Renal cortical epithelial cell (primary cell): ENCODE measurements at places on chromosomes 7 and 10.

- DNase-seq = no peak
Measured at GRCh38 chr7:103445228-103446048, 569 bp downstream of the SLC26A5 start.

DNA sequence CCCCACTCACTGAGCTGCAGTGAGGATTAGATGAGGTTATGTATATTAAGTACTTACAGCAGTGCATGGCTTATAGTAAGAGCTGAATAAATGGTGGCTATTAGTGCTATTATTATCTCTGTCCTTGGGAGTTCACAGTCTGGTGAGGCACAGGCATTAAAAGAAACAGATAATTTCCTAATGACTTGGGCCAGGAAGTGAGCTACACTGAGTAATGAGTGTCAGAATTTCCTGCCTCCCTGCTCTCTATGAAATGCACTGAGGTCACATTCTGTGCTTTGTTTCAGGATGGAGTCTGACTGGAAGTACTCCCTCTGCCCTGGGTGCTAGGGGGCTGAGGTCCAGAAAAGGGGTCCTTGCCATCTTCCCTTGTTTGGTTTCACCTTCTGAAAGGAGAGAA, 48.7 kb upstream of the LOXL4 start:
- DNase-seq = peak; percentile 44

DNA sequence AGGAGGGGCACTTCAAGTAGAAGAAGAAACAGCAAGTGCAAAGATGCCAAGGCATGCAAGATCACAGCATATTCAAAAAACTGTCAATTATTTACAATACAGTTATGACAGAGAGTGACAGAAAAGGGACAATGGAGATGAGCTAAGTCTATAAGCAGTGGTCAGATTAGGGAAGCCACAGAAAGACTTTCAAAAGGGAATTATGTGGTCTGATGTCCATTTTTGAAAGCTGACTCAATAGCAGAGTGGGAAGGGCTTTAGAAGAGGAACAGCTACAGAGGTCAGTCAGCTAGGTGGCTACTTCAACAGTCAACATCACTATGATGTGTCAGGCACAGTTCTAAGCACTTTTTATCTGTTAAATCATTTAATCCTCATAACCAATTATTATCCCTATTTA, 45.2 kb upstream of the SPOCK2 start:
- DNase-seq = peak; percentile 79

GRCh38 chr10:88042160-88043100, 179.0 kb downstream of the PTEN start:
- DNase-seq = peak; percentile 56

- DNase-seq = no peak
Measured at GRCh38 chr7:139900326-139900725, 71.3 kb downstream of the TBXAS1 start.

- no peak for DNase-seq
Measured at GRCh38 chr10:86472061-86472460, 49.5 kb downstream of the WAPL start.

- no peak for DNase-seq
Measured at GRCh38 chr10:131404886-131405285, 93.4 kb upstream of the TCERG1L start.

- no peak for DNase-seq
Measured at GRCh38 chr7:94605031-94605430, 50.9 kb downstream of the SGCE start.

- no peak for DNase-seq
Measured at GRCh38 chr7:92253251-92253650, 7.5 kb downstream of the ANKIB1 start.

DNA sequence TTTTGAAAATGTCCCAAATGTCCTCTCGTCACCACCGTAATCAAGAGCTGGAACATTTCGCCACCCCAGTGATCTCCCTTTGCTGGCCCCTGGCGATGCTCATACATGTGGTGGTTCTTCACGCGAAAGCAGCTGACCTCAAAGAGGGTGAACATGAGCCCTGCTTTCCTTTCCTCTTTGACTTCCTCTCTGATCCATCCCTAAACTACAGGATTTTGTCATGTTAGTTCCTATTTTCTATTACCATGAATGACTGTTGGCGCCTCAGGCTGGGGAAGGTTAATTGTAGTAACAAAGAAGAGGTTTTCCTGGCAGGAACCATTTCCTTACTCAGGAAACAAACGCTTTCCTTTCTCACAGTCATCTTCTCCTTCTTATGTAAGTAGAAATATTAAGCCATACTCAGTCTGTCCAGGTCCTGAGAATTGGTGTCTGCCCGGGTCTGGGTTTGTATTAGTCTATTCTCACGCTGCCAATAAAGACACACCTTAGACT, 114.5 kb downstream of the INSYN2A start:
- no peak for DNase-seq

DNA sequence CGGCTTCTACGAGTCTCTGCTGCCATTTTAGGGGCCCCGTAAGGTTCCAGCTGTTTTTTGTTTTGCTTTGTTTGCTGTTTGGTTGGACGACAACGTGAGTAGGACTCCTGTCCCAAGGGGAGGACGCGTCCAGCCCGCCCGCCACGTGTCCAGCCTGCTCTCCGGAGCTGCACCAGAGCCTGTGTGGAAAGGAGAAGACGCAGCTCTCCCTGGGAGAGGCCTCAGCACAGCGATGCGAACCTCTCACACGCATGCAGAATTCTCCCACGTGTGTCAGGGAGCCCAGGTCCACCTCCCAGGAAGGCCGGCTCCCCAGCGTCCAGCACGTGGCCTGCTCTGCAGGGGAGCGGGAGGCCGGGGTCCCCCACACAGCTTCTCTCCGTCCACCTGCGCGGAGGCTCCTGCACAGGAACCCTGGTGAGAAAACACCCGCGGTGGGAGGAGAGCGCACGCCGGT, 36.4 kb upstream of the DNAJB6 start:
- no peak for DNase-seq

DNA sequence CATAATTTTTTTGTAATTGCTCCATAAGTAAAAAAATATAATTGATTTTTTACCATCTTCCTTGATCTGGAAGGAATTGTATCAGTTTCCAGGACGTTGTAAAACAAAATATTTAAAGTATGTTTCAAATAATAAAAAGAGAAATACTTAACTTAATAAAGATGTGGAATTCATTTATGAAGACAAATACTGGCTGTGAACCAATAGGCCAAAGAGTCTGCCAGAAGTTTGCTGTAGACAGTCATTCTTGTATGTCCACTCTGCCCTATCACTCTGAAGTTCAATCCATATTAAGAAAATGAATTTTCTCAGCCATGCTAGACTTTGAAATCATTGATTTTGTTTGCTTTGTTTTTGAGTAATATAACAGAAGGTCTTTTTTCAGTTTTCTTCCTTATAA, 256.4 kb downstream of the TRIL start:
- DNase-seq = no peak

DNA sequence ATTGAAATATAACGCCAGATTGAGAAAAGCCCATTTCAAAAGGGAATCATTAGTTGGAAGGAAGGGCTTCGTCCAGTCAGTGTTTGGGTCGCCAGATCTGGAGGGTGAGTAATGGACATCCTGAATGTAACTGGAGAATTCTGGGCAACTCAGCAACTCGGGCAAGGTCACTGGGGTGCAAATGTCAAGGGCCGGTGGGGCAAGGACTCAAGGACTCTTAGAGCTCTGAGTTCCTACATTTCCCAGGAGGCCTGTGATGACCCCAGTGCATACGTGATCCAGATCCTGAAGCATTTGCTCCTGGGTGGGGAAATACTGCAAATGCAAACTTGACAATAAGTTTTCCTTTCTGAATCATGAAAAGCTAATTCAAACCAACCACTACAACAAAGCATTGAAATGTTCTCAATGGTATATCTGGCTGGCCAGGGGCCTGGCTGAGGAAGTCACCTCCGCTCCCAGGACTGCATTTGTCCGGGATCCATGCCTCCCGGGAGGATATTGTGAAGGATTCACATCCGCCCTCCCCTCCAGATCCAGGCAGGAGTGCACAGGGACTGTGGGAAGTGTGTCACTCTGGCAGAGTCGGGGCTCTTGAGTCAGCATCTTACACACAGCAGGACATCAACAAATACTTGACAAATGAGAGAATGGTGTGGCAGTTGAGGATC, 164.0 kb downstream of the FANK1 start:
- peak; percentile 40 for DNase-seq

DNA sequence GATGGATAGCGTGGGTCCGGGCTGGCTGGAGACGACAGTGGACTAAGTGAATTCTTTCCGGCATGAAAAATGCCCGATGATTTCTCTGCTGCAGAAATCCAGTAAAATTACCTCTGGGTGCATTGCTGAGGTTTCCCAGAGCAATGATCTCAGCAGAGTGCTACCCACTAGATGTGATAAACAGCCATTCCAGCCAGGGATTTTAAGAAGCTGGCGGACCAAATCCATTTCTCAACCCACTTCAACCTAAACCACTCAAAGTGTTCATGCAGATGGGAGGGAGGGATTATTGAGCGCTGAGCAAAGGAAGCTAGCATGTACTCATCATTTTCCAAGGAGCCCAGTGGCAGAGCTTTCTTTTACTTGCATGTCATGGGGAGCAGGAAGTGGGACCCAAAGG, 116.7 kb downstream of the PRKCQ start:
- peak; percentile 50 for DNase-seq

DNA sequence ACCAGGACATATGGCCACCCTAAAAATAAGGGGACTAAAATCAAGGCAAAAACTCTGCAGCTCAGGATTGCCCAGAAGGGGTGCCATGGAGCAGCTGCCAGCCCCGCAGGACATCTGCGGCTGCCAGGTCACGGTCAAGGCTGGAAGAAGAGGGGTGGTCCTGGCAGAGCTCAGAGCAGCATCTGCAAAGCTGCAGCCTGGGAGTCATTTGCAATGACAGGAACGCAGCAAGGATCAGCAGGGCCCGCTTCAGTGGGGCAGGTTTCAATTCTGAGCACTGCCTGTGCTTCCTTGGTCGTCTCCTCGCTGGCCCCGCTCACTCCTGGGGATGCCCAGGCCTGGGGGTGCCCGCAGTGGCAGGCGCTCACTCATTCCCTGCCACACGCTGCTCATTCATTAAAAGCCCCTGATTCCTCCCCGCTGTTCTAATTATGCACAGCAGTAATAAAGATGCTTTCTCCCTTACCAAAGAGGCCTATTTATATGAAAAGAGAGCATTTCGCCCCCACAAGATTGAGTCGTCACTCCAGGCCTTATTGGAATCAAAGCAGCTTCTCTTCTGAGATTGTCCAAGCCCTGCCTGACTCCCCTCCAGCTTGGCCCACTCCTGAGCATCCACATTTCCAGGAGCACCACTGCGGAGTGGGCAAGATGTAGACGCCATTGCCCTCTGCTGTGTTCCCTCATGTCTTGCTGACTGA, 4.6 kb downstream of the HSPA12A start:
- DNase-seq = no peak

GRCh38 chr10:59878289-59878688, 28.1 kb downstream of the CCDC6 start:
- no peak for DNase-seq

DNA sequence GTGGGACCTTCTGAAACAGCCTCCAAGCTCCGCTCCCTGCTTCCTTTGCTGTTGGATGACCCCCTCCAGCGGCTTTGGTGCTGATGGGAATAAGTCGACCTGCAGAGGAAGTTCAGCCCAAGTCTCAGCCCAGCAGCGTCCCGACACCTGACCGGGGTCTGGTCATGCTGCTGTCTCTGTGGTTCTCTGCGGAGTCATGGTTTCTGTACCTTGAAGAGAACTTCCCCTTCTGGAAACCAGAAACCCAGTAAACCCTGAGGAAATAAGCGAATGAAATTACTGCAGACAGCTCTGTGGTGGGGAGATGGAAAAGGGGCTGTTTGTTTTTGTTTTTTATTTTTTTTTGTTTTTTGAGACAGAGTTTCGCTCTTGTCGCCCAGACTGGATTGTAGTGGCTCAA, 18.3 kb upstream of the ZNF12 start:
- no peak for DNase-seq

DNA sequence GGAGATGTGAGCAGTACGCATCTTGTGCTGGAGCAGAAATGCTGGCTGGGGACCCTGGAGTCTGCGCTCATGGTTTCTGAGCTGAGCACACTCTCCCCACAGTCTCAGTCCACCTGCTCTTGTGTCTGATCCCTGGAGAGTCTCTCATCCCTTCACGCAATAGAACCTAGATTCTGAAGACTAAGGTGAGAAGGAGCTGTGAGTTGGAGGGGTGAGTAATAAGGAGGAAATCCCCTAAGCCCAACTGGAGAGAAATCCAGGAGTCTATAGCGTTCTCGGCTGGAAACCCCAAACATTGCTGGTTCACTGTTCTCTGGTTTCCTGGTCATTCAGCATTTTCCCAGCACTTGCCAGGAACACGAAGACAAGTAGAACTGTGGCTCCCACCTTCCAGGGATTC, 68.3 kb upstream of the SMNDC1 start:
- DNase-seq = peak; percentile 50

GRCh38 chr7:80826520-80827238, 92.2 kb downstream of the SEMA3C start:
- peak; percentile 74 for DNase-seq

DNA sequence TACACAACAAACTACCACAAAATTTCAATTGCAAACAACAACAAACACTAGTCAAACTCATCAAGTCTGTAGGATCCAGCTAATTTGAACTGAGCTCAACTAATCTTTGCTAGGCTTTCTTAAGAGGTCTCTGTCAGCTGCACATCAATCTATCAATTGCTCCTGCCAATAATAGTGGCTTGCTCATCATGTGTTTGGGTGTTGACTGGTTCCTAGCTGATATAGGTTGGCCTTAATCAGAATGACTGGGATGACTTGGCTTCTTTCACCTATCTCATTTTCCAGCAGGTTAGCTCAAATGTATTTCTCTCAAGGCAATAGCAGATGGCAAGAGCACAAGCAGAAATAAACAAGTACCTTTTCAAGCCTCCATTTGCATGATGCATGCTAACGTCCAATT, 370.3 kb upstream of the NFE2L3 start:
- DNase-seq = no peak

- no peak for DNase-seq
Measured at GRCh38 chr10:71314028-71314693, 4.9 kb upstream of the SLC29A3 start.

DNA sequence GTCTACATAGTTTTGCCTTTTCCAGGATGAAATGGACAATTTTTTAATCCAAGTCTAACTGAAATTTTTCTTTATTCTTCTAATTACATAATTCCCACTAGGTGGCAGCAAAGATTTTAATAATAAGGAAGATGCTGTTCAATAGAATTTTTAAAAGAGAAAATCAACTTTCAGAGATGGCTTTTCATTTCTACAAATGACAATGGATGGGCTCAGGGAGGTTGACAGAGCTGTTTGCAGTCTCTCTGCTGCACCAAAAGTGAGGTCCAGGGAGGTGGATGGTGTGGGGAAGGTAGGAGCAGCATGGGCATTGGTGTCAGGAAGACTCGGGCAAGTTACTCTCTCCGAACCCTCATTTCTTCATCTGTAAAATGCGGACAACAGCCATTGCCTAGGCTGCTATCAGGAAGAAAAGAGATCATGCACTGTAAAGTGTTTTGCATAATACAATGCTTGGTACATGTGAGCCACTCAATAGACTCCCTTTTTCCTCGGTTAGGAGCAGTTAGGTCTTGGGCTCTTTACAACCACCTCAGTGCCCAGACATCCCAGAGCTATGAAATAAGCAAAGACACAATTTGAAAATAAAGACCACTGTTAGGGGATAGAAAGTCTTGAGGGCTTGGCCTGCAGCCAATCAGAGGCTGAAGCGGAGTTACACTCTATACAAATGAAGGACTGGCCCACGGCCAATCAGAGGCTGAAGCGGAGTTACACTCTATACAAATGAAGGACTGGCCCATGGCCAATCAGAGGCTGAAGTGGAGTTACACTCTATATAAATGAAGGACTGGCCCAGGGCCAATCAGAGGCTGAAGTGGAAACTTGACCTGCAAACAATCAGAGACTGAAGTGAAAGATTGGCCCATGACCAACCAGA, 107.1 kb downstream of the ABLIM1 start:
- peak; percentile 51 for DNase-seq
